ENCODE measurements at places on chromosomes 6 and 20.

DNA sequence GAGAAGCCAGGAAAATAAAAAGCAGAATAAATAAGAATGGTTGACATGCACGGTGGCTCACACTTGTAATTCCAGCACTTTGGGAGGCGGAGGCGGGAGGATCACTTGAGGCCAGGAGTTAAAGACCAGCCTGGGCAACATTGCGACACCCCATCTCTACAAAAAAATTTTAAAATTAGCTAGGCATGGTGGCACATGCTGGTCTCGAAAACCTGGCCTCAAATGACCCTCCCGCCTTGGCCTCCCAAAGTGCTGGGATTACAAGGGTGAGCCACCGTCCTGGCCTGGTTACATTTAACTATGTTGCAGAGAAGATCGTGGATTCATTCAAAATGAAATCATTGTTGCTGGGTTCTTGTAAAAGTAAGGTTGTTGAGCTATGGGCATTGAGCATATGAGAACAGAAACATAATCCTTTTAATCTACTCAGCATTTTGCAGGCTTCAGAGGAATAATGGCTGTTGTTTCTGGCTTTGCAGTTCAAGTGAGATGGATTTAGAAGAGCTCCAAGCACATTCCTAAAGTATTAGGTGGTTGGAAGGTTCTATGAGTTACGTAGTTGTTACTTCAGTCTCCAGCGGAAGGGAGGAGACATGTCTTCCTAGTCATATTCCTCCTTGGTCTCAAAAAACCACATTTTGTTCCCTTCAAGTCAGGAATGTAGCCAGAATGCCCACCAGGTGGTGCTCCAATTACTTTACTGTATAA is 45.6 kb upstream of the RAB23 start:
- peak; percentile 65 for DNase-seq

DNA sequence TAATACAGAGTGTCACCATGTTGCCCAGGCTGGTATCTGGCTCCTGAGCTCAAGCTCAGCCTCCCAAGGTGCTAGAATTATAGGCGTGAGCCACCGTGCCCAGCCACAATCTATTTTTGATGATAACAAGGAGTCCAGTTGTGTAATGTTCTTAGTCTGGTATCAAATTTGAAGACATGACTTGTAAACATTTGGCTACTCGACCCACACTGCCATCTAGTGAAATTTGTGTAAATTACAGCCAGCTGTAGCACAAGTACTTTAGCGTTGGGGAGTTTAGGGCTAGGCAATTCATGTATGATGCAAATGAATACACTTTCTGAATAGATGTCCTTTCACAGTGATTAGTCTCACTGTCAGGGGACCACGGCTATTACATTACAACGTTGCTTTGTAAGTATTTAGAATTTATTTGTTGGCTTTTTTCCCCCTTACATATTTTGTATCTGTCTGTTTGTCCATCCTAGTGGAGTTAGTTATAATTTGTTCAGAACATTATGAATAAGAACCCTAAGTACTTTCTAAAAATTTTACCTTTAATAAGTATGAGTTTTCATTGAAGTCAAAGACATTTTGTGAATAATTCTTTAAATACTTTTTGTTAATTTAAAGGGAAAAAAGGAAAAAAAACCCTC is 139.7 kb downstream of the PRDM13 start:
- DNase-seq = peak; percentile 88

- peak; percentile 92 for DNase-seq
Measured at GRCh38 chr6:43724914-43725642, 37.5 kb upstream of the MRPS18A start.

DNA sequence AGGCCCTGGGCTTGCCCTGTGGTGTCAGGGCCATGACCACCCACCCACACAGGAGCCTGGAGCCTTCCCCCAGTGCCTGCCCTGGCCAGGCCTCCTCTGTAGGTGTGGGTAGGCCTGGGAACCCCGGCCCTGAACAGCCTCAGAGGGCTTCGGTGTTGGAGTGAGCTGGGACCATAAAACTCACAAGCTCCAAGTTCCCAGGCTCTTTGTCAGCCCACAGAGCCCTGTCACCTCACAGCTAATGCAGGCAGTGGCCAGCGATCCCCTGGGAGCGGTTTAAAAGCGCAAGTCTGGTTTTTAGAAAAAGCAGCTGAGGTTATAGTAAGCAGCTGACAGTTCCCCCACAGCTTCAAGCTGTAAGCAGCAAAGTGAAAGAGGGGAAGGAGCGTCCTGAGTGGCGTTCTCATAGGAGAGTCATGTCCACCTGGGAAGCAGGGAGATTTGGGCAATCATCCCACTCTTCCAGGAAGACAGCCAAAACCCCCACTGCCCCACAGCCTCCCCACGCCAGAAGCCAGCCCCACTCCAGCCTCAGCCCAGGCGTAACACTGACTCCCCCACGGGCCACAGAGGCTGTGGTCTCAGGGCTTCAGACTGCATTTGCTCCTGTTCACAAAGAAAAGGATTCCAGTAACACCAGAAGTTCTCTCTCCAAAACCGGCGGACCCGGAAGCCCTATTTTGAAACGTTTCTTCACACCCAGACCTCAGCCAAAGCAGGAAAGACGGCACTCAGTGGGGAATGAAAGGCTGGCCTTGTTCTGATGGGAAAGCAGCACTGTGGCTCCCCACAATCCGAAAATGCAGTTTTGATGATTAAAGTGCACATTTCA is 34.3 kb upstream of the FOXC1 start:
- no peak for DNase-seq

- DNase-seq = no peak
Measured at GRCh38 chr6:108068182-108068581, 6.4 kb downstream of the OSTM1 start.

Measured in NAMALWA (cell line).